Activated gamma-delta T cell (primary cell): ENCODE measurements at places on chromosomes 5 and 9.

DNA sequence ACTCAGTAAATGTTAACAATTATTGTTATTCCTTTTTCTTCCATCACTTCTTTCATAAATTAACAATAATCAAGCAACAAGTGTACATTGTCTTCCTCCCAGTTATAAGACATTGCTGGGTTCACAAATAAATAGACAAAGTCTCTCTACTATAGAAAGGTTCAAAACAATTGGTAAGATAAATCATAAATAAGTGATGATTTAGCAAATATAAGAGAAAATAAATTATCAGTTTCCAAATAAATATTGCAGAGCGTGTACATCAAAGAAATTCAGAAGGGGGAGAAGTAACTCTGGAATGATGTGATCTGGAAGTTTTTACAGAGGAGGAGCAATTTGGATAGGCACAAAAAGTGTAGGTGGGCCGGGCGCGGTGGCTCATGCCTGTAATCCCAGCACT lies 114.2 kb downstream of the BASP1 start:
- no peak for DNase-seq

- no peak for DNase-seq
These were observed 488.0 kb downstream of the PRELID2 start for GRCh38 chr5:145347026-145347616.

DNA sequence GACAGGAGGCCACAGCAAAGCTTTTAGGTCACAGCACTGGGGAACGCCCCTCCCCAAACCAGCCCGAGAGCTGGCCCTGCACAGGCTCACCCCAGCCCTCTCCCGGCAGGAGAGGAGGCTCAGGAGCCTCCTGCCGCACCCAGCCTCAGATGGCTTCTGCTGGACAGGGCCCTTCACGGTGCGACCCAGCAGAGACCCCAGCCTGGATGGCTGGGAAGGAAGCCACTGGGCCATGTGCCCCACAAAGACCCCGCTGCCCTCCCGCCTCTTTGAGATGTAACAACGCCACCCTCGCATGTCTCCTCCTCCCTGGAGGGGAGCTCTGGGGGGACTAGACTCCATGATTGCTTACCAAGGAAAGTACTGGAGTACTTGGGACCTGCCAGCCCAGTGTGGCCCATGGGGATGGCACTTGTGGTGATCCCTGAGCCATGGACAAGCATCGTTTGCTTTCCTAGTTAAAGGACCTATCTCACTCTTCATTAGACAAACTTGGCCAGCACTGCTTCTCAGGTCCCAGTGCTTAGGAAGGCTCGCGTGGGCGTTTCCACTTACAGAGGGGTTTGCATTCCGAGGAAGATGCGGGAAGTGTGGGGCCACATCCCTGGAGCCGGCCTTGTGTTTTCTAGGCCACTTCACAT lies 9.0 kb downstream of the MYMK start:
- no peak for DNase-seq

DNA sequence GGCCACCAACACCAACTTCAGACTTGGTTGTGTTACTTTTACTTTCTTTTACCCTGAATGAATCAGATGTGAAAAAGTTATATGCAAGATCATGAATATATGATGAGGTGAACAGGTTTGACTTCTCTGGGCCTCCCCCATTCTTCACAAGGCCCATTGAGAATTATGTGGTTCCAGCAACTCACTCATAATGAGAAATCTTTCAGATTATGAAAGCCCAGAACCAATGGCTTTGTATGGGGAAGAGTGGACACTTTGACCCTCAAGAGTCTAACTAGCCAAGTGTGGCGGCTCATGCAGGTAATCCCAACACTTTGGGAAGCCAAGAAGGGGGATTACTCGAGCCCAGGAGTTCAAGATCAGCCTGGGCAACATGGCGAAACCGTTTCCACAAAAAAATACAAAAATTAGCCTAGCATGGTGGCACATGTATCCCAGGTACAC lies 16.1 kb upstream of the LNPEP start:
- no peak for DNase-seq

GRCh38 chr9:71479621-71480020 lies 288.7 kb downstream of the CEMIP2 start:
- no peak for DNase-seq

DNA sequence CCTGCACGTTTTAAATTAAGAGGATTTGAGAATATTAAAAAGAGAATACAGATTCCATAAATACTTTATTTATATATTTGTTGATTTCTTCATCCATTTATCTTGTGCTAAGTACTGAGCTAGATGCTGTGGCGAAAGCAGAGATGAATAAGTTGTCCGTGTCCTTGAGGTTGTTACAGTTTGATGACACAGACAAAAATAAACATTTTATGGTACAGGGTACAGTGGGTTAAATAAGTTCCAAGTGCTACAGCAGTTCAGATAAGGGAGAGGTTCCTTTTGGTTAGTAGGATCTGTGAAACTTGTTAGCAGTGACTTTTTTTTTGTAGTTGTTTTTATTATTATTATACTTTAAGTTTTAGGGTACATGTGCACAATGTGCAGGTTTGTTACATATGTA lies 50.2 kb downstream of the MACIR start:
- no peak for DNase-seq

DNA sequence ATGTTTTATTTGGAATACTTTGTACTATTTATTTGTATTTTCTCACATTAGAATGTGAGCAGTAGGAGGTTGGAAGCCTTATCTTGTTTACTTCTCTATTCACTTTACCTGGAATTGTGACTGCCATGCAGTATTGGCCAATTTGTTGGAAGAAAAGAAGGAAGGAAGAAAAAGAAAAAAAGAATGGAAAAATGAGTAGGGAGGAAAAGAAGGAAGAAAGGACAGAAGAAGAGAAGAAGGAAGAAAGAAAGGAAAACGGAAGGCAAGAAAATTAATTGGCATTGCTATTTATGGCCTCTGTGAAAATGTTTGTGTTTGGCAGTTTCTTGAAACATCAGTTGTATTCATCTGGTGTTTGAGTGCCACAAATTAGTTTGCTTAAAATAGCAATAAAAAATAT lies 575.2 kb upstream of the ZNF608 start:
- no peak for DNase-seq

- DNase-seq: no peak
These were observed 41.9 kb downstream of the LURAP1L start for GRCh38 chr9:12816656-12817101.

DNA sequence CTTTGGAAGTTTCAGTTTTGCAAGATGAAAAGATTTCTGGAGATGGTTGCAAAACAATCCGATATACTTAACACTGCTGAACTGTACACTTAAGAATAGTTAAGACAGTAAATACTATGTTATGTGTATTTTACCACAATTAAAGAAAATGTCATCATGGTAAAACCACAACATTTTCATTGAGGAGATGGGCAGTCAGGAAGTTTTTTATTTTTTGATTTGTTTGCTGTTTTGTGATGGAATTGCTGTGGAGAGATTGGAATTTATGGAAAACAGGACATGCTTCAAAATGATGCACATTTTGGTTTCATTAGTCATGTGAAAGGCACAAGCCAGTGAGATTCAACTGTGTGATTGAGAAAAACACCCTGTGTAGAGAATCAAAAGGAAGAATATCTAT lies 90.5 kb upstream of the AGXT2 start:
- DNase-seq: no peak

- no peak for DNase-seq
These were observed 159.4 kb downstream of the MACROH2A1 start for GRCh38 chr5:135239453-135240282.

DNA sequence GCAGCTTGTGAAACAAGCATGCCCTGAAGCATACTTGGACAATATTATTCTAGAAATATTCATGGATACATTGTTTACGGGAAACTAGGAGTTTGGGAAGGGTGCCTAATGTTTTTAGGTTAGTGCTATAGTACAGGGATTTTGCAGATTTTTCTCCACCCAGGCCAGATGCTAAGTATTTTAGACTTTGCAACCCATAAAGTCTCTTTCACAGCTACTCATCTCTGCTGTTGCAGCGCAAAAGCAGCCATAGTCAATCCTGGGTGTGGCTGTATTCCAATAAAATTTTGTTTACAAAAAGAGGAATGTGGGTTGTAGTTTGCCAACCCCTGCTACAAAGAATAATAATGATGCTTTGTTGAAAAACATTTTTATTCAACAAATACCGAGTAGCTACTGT lies 106.2 kb downstream of the CEMIP2 start:
- no peak for DNase-seq

DNA sequence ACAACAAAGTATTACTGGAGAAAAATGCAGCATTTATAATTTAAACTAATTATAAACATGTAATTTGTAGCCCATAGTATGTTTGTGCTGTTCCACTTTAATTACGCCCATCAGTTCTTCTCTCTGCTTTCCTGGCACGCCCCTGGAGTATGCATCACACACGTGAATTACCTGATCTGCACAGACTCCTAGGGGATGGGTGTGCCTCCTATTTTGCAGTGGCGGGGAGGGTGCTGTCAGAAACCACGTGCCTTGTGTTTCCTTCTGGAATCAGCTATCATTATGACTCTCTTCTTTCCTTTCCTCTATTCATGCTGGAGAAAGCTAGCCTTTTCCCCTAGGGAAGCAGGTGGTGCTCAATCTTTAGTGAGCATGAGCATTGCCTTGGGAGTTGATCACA lies 43.3 kb downstream of the RPS23 start:
- no peak for DNase-seq

DNA sequence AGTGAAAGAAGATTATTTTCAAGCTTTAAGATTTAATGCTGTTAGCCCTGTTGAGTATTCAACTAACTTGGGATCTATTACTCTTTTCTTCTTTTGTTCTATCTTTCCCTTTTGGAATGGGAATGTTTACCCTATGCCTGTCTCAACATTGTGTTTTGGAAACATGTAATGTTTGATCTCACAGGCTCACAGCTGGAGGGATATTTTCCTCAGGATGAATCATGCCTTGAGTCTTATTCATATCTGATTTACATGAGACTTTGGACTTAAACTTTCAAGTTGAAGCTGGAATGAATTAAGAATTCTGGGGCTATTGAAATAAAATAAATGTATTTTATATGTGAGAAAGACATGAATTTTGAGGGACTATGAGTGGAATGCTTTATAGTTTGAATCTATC lies 607.8 kb upstream of the PTGER4 start:
- DNase-seq: no peak

GRCh38 chr9:136352682-136353081 lies 10.9 kb downstream of the DNLZ start:
- DNase-seq: no peak

DNA sequence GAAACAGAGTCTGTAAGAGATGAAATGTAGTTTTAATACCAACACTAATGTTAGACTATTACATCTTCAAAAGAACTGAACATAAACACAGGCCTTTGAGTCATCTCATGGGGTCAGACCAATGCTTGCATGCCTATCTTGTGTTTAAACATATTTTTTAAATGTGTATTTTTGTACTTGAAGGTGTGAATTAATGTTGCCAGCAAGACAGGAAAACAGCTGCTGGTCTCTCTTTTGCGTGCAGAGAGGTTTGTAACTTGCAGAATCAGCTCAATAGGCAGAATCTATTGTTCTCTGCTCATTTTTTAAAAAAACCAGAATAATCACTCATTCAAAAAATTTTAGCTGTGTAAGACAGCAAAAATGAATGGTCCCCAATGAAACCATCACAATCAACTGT lies 180.2 kb downstream of the ALDH1A1 start:
- no peak for DNase-seq

- DNase-seq: no peak
These were observed 141.1 kb upstream of the RASEF start for GRCh38 chr9:83204047-83204446.

DNA sequence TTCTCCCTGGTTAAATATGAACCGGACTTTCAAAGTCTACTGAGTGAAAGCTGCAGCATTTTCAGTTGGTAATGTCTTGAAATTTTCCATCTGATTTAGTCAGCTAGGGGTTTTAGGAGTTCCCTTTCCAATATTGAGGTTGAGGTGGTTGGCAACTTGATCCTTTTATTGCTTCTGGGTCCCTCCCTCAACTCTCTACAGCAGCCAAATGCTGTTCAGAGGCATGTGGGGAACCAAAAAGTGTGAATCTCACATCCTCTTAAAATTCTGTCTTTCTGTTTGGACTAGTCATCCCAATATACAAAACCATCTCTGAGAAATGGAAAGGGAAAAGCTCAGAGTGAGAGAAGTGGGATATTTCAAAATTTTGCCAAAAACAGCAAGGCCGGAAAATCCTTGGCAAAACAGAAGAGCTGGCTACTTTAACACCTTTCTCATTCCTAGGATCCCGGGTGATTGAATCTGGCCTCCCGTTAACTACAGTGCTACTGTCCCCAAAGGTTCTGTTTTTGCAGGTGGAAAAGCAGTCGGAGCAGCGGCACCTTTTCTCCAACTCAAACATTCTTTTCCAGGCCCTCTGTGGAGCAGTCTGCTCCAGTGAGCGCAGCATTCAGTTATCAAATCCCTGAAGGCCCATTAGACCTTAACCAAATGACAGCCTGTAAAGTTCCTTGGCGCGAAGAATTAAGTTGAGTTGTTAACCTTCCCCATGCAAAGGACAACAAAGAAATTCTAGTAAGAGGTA lies 345.9 kb upstream of the NUDT12 start:
- DNase-seq: no peak

DNA sequence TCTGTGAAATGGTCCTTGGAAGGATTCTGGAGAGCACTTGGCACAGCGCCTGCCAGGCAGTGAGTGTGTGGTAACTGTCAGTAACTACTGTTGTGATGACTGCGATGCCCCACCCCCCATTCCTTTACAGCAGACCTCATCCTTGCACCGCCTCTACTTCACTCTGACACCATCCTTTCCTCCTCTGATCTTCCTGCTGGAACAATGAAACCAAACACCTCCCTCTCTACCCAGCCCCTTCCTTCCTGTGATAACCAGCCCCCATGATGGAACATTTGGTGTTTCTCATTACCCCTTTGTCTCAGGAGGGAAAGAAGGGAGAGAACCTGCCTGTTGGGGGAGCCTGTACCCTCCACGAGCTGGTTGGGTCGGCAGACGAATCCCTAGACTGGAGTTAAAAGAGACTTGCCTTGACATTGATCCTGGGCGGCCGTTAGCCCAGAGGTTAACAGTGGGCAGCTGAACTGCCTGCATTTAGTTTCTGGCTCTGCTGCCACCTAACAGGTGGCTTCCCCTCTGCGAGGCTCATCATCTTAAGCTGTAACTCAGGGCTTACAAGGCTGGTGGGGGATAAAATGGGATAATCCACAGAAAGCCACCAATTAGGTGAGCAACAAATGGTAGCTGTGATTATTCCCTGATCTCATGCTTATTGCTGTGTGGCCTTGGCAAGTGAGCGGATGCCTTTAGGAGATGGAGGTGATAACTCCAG lies 34.2 kb upstream of the GRPEL2 start:
- DNase-seq: no peak

DNA sequence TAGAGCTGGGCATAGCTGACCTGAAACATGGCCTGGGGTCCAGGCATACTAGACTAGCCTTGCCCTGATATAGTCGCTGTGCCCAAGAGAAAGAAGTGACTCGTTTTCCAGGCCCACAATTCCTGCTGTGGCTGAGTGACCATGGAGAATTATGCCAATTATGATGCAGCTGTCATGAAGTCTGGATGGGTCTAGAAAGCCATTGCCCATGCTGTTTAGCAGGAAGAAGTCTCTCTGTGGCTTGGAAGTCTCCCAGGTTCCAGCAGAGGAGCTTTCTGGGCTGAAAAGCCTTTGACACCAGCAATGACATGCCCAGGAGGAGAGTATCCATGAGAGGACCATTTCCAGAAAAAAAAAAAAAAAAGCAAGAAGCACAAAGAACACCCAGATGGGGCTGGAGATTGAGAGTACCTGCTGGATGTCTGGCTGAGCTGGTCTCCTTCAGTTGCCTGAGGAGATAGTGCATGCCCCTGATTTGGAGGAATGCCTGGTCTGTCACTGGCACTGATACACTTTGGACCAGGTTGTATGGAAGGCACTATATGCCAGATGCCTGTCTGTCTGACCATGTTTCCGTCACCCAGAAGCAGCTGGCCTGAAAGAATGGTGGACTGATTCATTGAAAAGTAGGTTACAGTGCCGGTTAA lies 128.0 kb upstream of the EPB41L4A start:
- DNase-seq: no peak
